ENCODE measurements at places on chromosomes 7 and 10.

- DNase-seq = no peak
These were observed 58.7 kb upstream of the ANTXRL start for GRCh38 chr10:46227936-46228562.

DNA sequence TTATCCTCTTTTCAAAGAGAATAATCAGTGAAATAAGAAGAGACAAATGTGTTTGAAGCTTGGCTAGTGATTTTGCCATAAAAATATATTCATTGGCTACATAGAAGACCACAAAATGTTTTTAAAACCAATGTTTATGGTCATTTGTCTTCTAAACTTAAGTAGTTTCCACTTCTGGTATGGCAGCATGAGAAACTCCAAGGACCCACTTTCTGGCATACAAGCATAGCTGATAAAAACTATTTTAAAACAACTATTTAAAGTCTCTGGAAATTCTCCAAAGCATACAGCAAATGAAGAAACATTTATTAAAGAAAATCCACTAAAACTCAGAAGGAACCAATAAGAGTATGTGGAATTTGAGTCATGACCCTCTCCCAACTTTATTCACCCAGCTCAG, 89.2 kb upstream of the TOMM7 start:
- peak; percentile 51 for DNase-seq

DNA sequence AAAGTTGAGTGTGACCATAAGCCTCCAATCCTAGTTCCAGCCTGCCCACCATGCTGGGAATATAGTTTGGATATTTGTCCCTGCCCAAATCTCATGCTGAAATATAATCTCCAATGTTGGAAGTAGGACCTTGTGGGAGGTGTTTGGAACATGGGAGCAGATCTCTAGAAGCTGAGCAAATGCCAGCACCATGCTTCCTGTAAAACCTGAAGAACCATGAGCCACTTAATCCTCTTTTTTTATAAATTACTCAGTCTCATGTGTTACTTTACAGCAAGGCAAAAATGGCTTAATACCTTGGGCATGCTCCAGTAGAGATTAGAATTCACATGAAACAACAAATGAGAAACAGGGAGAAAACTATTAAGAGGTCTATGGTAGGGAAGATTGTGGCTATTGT, 27.2 kb downstream of the STEAP1 start:
- no peak for DNase-seq

DNA sequence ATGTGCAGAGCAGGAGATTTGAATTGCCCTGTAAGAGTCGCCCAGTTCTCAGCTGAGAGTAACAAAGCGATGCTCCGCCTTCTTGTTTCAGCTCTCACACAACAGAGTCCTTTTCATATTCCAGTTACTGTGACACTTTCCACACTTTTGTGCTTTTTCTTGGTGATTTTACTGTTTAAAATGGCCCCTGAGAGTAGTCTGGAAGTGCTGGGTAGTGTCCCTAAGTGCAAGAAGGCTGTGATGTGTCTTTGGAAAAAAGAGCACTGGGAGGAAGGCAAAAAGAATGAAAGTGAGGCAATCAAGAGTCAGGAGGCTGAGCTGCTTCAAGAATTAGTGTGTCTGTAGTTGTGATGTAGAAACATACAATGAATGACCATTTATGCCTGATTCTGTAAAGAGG, 201.2 kb upstream of the SEMA3E start:
- DNase-seq = no peak

DNA sequence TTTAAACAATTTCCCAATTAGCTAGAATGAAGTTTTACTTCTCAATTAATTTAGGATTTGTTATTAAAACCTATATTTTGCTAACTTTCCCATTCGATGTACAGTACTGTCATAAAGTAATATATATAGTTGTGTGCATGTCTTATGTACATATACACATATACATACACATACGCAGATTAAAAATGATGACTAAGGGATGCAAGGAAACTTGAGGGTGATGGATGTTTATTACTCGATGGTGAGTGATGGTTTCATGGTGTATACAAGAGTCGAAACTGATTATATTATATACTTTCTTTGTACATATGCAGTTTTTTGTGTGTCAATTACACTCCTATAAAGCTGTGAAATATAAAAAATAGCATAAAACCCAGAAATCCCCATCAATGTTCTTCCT, 248.2 kb downstream of the COBL start:
- DNase-seq = no peak

GRCh38 chr10:11304906-11305585, 287.4 kb downstream of the CELF2 start:
- no peak for DNase-seq

DNA sequence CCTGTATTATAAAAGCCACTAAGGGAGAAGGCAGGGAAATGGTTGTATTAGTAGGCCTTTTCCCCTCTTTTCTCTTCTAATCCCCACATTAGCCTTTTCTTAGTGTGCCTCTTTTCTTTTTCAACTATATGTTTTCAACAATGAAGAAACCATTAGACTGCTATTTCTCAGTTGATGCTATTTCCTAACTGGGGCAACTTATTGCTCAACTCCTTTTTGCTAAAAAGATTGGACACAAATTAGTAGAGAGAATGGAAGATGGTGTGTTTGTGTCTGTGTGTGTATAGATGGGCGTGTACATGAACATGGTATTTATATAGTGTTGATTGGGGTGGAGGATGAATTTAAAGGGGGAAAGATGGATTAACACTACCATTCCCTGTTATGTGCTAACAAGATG, 28.4 kb downstream of the TBC1D12 start:
- DNase-seq = no peak

DNA sequence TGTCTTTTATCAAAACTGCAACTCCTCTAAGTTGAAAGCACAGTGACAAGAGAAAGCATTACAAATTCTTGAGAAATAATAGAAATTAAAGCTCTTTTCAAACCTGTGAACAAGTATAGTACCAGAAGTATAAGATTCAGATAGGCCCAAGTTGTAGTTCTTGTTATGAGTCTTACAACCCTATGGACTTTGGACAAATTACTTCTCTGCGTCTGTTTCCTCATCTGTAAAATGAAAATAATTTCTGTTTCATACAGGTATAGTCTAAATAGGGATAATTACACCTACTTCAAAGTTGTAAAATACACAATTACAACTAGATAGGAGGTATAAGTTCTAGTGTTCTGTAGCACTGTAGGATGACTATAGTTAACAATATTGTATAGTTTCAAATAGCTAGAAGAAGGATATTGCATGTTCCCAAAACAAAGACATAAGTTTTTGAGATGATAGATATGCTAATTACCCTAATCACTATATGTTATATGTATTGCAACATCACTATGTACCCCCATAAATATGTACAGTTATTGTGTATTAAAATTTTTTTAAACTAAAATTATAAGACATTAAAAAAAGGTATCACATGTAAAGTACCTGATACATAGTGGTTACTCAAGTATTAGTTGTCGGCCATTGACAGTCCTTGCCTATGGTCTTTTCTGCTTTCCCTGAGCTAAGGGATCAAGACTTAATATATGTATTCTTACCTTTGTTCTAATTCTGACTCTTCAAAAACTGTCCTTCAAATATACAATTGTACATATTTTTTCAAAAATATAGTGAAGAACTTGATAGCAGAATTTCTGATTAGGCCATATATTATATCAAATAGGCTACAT, 1.8 kb upstream of the WASL start:
- DNase-seq = no peak

GRCh38 chr7:28151965-28152364, 28.6 kb downstream of the JAZF1 start:
- no peak for DNase-seq

DNA sequence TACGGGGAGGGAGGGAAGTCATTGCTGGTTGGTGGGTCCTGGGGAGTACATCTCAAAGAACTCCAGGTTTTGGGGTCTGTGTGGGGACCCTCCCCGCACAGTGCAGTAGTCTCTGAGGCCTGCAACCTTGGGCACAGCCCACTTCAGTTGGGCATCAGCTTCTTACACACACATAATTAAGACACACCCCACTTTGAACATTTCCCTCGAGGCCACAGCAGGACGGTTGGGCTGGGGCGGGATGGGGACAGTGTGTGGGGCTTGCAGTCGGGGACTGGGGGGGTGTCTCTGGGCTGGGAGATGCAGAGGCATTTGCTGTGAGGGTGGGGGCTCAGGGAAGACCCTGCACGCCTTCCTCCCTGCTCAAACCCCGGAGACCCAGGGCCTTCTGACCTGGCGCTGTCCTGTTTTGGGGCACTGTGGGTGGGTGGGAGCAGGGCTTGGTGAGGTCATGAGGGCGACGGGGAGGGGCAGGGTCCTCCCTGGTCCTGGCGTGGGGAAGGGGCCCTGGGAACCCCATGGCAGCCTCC, 1.3 kb downstream of the LFNG start:
- DNase-seq = no peak

- no peak for DNase-seq
These were observed 8.0 kb downstream of the DGKI start for GRCh38 chr7:137838706-137839315.

DNA sequence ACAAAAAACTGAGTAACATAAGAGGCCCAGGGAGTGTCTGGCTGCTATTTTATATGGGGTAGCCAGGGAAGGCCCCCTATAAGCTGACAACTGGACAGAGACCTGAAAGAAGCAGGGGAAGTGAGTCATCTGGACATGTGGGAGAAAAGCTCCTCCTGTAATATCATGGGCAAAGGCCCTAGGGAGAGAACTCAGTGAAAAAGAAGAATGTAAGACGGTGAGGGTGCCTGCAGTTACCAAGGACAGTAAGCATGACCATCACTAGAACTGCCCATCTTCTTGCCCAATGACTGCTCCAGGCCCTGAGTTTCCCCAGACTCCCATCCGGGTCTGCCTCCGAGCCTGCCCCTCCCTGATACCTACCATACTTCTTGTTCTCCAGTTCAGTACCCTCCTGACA, 2.3 kb downstream of the ELMO1 start:
- DNase-seq = no peak
